Left renal cortex interstitium (tissue), 4 donors: ENCODE measurements at places on chromosomes 12 and 14. TPM values are rescaled to one million over a fixed set of nuclear protein-coding genes. Genes with fewer than 3 reads are reported as not detected.

Gene PAPLN
- 18.7 TPM for polyA plus RNA-seq

Gene WSCD2
- polyA plus RNA-seq = 10.4 TPM

Gene CCDC197
- not detected for polyA plus RNA-seq

Gene OVCH1
- polyA plus RNA-seq = 0.31 TPM

Gene TUNAR
- polyA plus RNA-seq = 0.38 TPM

Gene PSMB5
- polyA plus RNA-seq = 204 TPM

Gene ARMH4
- polyA plus RNA-seq = 71.9 TPM

Gene ZBTB25
- 9.0 TPM for polyA plus RNA-seq

Gene RPGRIP1
- 0.81 TPM for polyA plus RNA-seq

Gene HOXC9
- polyA plus RNA-seq = 33.6 TPM

Gene KRT82
- polyA plus RNA-seq = not detected

Gene TAS2R7
- not detected for polyA plus RNA-seq

Gene SLC8A3
- polyA plus RNA-seq = 0.44 TPM

Gene CLEC9A
- 0.55 TPM for polyA plus RNA-seq

Gene POTEG
- 0.14 TPM for polyA plus RNA-seq

Gene RERGL
- polyA plus RNA-seq = 7.8 TPM

Gene HOXC12
- polyA plus RNA-seq = not detected

Gene OR2AP1
- not detected for polyA plus RNA-seq

Gene MRPS35
- 90.6 TPM for polyA plus RNA-seq

Gene TMEM253
- polyA plus RNA-seq = 1.0 TPM

Gene GPX2
- 0.21 TPM for polyA plus RNA-seq

Gene LPAR5
- 1.1 TPM for polyA plus RNA-seq

Gene LYZ
- 26.9 TPM for polyA plus RNA-seq

Gene AGAP2
- 1.8 TPM for polyA plus RNA-seq

Gene JAG2
- 6.8 TPM for polyA plus RNA-seq

Gene CCDC38
- polyA plus RNA-seq = 1.3 TPM

Gene LRFN5
- polyA plus RNA-seq = 10.1 TPM

Gene KRT71
- polyA plus RNA-seq = not detected

Gene SIX6
- not detected for polyA plus RNA-seq

Gene SDR9C7
- 0.10 TPM for polyA plus RNA-seq

Gene CLEC6A
- 0.21 TPM for polyA plus RNA-seq

Gene NTS
- 4.9 TPM for polyA plus RNA-seq

Gene ARHGDIB
- polyA plus RNA-seq = 49.1 TPM

Gene MGP
- 35.0 TPM for polyA plus RNA-seq

Gene ANKRD33
- polyA plus RNA-seq = 0.35 TPM

Gene RERG
- 37.3 TPM for polyA plus RNA-seq

Gene KRT7
- 61.8 TPM for polyA plus RNA-seq

Gene ACTN1
- 77.3 TPM for polyA plus RNA-seq

Gene ADCY6
- polyA plus RNA-seq = 82.0 TPM

Gene CEBPE
- 0.11 TPM for polyA plus RNA-seq

Gene BMAL2
- polyA plus RNA-seq = 7.0 TPM

Gene SERPINA10
- polyA plus RNA-seq = 0.13 TPM

Gene COX8C
- polyA plus RNA-seq = 0.33 TPM

Gene CFAP251
- 16.8 TPM for polyA plus RNA-seq

Gene RNASE1
- polyA plus RNA-seq = 201 TPM

Gene SLC2A13
- 11.8 TPM for polyA plus RNA-seq

Gene GYS2
- polyA plus RNA-seq = 0.16 TPM

Gene NKX2-1
- polyA plus RNA-seq = not detected

Gene CYP46A1
- 1.4 TPM for polyA plus RNA-seq

Gene TPI1
- polyA plus RNA-seq = 618 TPM

Gene TAS2R42
- not detected for polyA plus RNA-seq
